ENCODE measurements at places on chromosomes 4 and X.

DNA sequence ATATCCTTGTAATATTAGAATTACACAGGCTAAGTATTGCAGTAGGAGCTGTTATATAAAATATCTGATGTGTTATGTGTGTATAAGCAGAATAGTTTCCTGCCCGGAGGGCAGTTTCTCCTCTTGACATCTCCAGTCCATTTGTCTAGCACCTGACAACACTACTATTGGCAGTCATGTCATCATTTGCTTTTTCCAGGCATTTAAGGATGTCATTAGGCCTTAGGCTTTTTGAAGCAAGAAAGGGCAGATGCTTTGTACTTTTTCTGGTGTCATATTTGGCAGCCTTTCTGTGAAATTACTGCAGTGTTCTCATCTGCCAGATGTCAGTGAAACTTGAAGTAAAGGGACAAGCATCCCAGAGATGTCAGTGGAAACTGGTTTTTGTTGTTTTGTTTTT, 2017.6 kb upstream of the IGFBP7 start:
- ATAC-seq, result no peak

GRCh38 chr4:53015681-53016080, 153.6 kb downstream of the RASL11B start:
- no peak for ATAC-seq

DNA sequence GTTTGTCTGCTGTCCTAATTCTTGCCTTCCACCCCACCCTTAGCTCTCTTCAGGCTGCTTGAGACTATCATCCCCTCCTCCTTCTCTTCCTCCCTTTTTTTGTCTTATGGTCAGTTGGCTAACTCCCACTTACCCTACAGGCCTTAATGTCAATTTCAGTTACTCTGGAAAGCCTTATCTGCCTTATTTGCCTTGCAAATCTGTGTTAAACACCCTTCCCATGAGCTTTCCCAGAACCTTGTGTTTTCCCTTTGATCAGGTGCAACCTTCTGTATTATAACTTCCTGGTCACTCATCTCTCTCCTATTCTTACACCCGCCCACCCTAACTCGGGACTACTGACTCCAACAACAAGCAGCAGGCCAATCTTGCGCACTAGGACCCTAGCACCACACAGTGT, 74.8 kb downstream of the COX18 start:
- ATAC-seq, result no peak

GRCh38 chr4:87281603-87282002, 41.1 kb downstream of the HSD17B13 start:
- no peak for ATAC-seq

- ATAC-seq, result no peak
Measured at GRCh38 chrX:2689773-2690666, 1.1 kb upstream of the CD99 start.

- no peak for ATAC-seq
Measured at GRCh38 chrX:11792461-11793421, 34.7 kb downstream of the MSL3 start.

- ATAC-seq, result no peak
Measured at GRCh38 chrX:17987783-17988182, 126.7 kb upstream of the RAI2 start.

DNA sequence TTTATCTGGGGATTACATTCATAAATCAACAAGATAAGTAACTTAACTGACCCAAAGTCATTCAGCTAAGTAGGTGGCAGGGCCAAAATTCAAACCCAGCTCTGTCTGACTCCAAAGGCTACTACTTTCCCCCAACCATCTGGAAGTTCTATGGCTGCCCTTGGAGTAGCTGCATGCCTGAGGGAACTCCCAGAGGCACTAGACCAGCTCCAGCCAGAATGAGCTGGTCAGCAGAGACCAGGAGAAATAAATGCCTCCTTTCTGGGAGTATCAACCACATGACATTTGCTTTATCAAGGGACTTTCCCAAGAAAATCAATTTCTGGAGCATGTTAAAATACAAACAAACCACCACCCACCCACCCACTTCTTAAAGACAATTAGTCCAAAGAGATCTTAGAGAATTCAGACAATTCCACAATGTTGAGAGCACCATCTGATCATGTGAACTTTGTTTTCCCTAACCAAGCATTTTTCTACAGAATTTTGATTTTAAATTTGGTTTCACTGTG, 180.5 kb downstream of the EFHC2 start:
- no peak for ATAC-seq

DNA sequence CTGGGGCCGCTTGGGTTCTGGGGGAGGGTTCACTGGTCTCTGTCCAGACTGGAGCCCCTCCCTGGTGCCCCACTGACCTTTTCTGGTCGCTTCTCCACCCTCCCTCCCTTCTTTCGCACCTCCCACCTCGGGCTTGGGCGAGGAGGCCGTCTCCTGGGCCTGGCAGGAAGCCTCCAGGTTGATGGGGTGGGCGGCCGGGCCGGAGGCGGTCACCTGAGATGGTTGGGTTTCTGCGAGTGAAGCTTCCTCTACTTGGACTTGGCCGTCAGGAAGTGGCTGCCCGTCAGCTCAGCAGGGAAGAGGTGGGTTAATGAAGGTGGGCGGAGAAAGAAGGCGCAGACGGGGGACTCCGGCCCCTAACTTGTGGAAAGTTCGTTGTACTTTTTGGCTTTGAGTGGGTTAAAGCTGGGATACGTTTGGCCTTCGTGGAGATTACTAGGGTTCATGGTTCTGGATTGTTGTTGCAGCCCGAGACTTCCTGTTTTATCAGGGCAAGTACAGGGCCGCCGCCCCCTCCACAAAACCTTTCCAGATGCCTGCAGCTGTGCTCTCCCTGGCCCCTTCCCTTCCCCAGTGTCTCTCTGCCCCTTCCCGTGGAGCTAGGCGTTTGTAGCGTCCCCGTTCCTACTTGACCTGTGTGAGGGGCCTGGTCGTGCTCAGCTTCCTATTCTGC, 1.2 kb downstream of the AKAP17A start:
- ATAC-seq, result peak; percentile 18

GRCh38 chr4:64248186-64248585, 161.1 kb downstream of the TECRL start:
- no peak for ATAC-seq

DNA sequence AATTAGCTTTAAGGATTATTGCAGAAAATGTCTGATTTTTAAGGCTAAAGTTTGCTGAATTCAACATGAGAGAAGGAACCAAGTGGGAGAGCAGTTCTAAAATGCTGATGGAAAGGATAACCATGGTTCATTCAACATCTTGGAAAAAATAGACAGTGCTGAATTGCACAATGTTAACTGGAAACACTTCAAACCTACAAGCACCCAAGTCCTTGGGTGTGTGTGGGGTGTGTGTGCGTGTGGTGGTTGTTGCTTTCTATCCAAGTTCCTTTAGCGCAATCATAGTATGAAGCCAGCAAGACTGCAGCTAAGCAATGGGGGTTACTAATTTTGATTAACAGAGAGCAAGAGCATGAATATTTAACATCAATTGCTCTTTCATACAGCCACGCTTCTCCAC, 29.3 kb upstream of the SCOC start:
- ATAC-seq, result no peak

DNA sequence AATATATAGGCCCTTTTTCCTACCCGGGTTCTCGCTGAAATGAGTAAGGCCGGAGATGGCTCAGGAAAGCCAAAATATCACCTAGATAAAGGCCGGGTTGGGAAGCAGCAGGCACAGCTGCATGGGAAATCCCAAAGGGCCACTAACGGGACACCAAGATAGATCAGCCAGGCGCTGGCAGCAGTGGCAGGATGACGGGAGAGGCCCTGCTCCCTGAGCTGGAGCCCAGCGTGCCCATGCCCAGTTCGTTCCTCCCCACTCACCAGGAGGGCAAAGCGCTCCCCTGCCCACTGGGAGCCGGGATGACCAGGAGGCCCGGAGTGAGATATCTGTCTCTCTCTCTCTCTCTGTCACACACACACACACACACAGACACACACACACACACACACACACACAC, 109.8 kb downstream of the DCTD start:
- no peak for ATAC-seq

DNA sequence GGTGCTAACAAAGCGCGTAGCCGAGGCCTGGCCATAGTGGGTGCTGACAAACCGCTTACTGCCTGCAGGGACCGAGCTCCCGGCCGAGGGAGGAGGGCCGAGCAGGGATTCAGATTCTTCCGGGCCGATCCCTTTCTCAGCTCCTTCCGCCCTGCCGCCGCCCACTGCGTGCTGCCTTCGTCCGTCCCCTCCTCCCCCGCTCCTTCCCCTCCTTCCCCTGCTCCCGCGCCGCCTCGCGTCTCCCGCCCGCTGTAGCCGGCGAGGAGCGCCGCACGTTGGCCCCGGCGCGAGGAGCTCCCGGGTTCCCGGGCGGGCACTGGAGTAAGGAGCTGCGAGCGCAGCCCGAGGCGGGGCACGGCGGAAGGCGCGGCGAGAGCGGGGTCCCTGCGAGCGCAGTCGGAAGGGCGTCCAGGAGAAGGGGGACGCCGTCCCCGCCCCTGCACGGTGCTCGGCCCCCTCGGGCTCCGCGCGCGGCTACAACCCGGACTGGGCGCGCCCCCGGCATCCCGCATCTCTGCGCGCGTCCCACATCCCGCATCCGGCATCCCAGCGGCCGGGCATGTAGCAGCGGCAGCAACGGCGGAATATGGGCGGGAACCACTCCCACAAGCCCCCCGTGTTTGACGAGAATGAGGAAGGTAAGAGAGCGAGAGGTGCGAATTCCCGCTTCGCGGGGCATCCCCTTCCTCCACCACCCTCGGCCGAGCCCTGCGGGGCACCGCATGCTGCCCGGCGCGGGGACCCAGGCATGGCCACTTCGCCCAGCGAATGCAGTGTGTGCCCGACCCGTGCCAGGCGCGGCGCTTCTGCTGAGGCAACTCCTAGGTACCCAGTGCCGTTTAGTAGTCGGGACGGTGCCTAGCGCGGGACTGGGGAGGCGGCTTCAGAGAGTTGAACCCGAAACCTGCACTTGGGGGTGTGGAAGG, at the start of gene STK32B:
STK32B (plus strand) TSS at position 203 of the 926 bp plus-strand sequence.
- peak; percentile 67 for ATAC-seq

Measured in esophagus mucosa (tissue), 1 donor.